Left renal cortex interstitium (tissue), 4 donors: ENCODE measurements at places on chromosomes 7 and 10.

GRCh38 chr10:31322647-31323046 lies 3.6 kb downstream of the ZEB1 start:
- no peak for DNase-seq

DNA sequence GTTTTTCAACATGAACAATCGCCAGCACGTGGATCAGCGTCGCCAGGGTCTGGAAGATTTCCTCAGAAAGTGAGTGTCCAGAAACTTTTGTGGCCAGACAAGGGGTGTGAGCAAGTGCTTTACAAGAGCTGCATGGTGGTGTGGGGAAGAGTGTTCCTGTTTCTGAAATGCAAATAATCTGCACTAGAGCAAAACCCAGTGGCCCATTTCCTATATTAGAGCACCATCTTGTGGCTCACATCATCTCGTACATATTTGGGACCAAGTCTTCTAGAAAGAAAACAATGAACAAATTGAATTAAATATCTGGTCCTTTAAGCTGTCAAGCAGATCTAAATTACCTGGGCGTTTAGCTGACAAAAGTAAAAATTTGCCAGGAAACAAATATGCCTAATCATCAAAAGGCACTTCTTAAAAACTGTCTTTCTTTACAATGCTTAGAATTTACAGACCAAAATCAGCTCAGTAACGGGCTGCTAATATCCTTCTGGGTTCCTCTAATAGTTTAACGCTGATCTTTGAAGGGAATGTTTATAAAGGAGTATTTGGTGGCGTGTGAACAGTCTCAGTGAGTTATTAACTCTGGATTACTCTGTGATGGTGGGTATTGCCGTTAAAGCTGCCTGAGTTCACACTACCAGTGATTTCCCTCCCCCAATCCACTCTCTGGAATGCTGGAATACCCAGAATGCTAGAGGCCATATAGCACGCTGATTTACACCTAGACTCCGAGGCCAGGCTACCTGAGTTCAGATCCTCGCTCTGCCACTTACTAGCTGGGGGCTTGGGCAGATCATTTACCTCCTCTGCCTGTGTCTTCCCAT lies 73.6 kb downstream of the SNX10 start:
- DNase-seq: peak; percentile 75

DNA sequence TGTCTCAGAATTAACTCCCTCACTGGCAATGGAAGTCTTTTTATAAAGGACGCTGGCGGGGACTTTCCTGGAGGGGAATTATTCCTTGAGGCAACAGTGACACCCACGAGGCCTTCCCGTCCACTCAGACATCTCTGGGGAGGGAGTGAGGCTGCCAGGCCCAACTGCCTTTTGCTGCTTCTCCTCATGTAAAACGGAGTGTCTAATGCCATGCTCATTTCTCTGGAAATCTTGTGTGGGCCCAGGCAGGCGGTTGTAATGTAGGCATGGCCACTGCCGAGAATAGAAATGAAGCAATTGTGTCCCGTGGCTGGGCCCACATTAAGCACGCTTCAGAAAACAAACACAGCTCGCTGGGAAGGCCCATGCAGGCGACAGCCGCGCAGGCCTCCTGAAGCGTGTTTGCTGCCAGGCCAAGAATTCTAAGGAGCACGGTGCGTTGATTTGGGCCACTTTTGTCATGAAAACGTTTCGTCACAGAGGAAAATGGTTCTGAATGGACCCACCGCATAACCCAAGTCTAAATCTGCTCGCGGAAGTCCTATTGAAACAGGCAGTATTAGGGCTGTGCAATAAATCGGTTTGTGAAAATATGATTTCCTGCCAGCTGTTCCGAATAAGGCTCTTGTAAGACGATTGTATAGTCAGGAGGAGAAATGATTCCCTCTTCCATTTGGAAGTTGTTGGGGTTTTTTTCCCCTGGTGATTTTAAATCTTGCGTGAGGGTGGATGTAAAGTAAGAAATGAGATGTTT lies 104.2 kb upstream of the CHST15 start:
- no peak for DNase-seq

- DNase-seq: no peak
Measured at GRCh38 chr10:121518333-121518732, 79.9 kb downstream of the FGFR2 start.

DNA sequence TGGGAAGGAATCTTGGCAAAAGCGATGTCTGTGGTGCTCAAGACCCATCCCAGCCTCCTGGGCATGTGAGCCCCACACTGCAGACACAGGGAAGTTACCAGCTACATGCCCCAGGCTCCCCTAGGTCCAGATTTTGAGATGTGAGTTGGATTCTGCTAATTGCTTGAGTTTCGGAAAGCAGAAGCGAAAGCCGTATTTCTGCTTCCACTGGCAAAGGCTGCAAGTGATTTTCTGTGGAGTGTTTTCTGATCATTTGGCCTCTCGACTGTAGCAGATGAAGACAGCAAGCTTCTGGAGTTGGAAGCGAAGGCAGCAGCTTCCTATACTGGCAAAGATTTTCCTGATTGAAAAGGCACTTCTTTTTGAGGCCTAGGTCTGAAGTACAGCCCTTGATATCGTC lies 29.6 kb downstream of the ANKRD16 start:
- no peak for DNase-seq

DNA sequence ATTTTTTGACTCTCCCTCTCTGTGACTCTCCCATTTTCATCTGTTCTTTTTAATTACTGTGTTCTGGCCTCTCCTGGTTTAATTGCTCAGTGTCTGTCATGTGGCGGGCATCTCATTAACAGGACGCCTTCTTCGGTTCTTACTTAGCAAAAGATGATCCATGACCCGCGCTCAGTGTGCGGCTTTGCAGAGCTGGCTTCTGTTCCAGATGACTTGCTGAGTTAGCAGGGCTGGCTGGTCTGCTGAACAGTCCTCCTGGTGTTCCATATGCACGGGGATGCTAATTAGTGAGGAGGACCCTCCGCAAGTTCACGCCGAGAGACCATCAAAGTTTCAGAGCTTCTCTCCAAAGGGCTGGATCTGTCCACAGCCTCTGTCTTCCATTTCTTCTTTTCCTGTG lies 258.6 kb upstream of the MKI67 start:
- DNase-seq: no peak

GRCh38 chr7:133623721-133624120 lies 370.8 kb downstream of the EXOC4 start:
- DNase-seq: no peak
